ENCODE measurements at places on chromosomes 1 and 21.

DNA sequence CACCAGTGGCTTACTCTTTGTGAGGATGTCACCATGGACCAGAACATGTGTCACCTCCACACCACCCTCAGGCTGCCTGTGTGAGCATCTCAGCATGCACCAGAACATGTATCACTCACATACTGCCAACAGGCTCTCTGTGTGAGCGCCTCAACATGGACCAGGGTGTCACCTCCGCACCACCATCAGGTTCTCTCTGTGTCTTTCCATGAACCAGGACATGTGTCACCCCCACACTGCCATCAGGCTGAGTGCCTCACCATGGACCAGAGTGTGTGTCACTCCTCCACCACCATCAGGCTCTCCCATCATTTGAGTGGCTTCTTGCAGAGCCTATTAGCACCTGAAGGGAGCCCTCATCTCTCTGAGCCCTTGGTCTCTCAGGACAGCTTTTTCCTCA, 125.2 kb downstream of the ZNF648 start:
- DNase-seq: no peak

DNA sequence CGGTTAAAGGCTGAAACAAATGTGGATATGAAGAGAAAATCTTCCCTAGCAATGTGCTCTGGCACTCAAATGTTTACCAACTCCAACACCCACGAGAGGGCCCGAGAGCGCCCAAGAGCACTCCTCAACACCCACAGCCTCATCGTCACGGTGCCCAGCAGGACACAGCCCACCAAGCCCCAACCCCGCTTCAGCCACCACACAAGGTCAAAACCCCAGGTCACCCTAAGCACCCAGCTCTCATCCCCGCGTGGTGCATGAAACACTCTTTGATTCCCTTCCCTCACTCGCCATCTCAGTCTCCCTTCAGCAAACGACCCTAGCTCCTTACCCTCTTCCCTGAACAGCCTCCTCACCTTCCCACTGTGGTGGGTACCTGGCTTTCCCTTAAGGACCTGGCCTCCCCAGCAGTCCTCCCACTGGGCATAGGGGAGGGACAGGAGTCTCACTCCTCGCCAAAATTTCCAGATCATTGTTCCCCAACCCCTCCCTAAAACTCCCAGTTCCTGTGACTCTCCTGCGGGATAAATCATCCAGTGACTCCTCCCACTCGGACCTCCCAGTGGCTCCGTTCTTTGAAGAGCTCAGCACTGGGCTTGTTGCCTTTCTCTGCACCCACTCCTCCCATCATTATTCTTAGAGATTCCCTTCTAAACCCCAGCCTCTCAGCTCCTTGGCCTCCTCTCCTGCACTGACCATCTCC, 170.4 kb upstream of the SYT6 start:
- DNase-seq: no peak

DNA sequence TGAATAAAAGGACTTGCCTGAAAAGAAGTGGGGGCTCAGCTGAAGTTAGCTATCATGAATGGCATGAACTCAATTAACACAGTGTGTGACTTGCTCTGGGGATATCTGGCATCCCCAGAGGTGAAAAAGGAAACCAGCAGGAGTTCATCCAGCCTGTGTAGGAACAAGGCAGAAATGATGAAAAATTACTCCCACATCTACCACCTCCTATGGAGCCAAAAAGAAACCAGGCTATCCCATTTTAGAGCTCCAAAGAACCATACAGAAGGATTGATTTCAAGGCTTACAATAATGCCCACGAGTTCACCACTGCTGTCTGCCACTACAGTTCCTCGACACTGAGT, 25.3 kb downstream of the TP53BP2 start:
- DNase-seq: no peak

GRCh38 chr1:243917177-243917862, 67.3 kb upstream of the AKT3 start:
- DNase-seq: peak; percentile 36

DNA sequence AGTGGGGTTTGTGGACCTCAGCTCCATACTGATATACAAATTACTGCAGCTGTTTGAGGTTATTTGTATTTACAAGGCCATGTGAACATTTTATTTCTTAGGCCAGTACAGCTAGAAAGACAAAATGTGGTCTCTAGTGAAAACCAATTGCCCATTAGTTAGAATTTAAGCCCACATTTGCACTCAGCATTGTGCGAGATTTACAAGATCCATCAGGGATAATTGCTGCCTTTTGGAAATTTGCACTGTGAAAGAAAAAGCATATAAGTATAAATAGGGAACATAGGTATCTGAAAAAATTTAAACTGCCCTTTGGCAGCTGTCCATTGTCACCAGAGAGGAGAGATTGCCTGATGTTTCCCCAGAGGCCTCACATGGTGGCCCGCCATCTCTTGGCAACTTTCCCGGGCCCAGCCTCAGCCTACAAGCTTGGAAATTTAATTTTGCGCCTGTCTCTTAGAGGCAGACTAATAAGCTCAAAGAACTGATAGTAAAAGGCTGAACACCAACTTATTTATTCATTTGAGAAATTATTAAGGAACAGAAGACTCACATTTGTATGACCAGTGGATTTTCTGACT, 120.7 kb downstream of the MAP3K21 start:
- DNase-seq: no peak

GRCh38 chr1:22038036-22038435, 14.5 kb upstream of the CDC42 start:
- DNase-seq: no peak

DNA sequence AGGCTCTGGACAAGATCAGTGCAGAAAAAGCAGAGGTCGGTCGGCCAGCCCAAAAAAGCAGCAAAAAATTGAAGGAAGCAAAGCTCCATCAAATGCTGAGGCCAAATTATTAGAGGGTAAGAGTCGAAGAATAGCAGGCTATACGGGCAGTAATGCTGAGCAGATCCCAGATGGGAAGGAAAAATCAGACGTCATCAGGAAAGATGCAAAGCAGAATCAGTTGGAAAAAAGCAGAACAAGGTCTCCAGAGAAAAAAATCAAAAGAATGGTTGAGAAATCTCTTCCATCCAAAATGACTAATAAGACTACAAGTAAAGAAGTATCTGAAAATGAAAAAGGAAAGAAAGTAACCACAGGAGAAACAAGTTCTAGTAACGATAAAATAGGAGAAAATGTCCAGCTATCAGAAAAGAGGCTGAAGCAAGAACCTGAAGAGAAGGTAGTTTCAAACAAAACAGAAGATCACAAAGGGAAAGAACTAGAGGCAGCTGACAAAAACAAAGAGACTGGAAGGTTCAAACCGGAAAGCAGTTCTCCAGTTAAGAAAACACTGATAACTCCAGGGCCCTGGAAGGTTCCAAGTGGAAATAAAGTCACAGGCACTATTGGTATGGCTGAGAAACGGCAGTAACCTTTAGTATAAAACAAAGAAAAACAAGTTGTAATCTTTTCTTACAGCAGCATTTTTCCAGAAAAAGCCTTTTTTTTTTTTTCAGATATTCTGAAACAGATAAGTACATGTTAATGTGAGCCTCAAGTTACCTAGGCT, 75.7 kb downstream of the PHTF1 start:
- DNase-seq: no peak

Data from stimulated activated CD4-positive, alpha-beta T cell treated with anti-CD3 and anti-CD28 coated beads, Interleukin-4, amount 100 ng/mL, for 1 hour (primary cell).